ENCODE measurements at places on chromosomes 5 and 9. TPM values are rescaled to one million over a fixed set of nuclear protein-coding genes. Genes with fewer than 3 reads are reported as not detected.

FIBCD1 gene
- total RNA-seq: 0.17 TPM

FBN2 gene
- 0.04 TPM for total RNA-seq

DIPK1B gene
- 11.5 TPM for total RNA-seq

PCDHGA9 gene
- 6.8 TPM for total RNA-seq

LRRTM2 gene
- 0.16 TPM for total RNA-seq

SIL1 gene
- 45.4 TPM for total RNA-seq

CNTNAP3B gene
- total RNA-seq: 6.4 TPM

UBTD2 gene
- 15.1 TPM for total RNA-seq

SLIT3 gene
- 12.4 TPM for total RNA-seq

- DNase-seq: no peak
These were observed 62.6 kb downstream of the ANGPTL2 start for GRCh38 chr9:127059765-127060361.

DNA sequence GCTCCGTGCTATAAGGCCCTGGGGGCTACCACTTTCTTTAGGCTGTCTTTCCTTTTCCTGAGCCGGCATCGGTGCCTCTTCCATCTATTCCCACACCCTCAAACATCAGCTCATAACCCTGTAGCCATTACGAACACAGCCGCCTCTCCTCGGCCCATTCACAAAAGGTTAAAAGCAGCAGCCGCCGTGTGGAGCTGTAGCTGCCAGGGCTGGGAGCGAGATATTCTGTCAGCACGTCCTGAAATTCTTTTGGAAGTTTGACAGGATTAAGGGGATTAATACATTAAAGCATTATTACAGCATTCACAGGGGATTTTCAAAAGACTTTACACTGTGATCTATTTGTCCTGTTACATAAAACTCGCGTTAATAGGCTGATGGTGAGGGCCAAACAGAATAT is 428.2 kb downstream of the CDK5RAP2 start:
- DNase-seq: no peak

GRCh38 chr5:41122459-41122858 is 51.3 kb upstream of the MROH2B start:
- no peak for DNase-seq

- DNase-seq: no peak
These were observed 7.0 kb downstream of the IPO11 start for GRCh38 chr5:62419609-62420008.

DNA sequence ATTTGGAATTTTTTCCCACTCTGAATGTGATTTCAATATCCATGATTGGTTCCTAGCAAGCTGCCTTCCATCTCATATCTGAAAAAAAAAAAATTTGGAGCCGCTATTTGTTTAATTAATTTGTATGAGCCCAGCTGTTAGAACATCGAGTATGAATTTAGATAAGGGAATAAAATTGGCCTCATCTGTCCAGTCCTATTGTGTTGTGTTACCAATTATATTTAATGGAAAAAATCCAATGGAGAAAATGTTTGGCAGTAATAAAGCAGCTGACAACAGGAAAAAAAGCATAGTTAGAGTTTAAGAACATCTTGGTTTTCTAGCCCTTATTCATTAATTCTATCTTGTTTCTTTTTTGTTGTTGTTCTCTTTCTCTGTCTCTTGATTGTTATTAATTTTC is 735.6 kb upstream of the RIOK2 start:
- no peak for DNase-seq

DNA sequence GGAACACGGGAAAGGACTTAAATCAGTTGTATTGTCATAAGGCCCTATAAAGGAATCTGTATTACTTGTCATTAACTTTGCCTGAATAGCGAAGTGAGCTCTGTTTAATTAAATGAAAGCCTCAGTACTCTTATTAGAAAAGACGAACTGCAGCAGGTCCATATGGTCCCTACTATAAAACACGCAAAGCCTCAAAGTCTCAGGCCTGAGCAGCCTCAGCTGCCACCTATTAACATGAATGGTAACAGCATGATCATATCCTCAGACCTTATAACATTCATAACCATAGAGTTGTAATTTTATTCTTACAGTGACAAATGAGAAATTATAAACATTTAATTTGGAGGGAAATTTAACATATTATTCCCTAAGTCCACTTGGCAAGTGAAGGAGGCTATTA is 1113.7 kb upstream of the WWC1 start:
- no peak for DNase-seq

- DNase-seq: no peak
These were observed 39.3 kb upstream of the SHB start for GRCh38 chr9:38108326-38108725.

DNA sequence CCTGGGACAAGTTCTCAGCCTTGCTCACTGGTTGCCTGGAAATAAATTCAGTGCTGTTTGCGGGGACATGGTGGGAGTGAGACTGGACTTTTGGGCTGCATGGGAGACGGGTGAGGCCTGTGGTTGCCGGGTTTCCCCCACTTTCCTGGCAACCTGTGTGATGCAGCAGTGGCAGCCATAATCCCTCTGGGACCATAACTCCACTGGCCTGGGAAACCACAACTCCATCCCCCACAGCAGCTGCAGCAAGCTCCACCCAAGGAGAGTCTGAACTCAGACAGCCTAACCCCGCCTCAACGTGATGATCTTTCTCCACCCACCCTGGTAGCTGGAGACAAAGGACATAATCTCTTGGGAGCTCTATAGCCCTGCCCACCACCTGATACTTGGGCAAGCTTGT is 349.9 kb downstream of the PIK3R1 start:
- DNase-seq: no peak

DNA sequence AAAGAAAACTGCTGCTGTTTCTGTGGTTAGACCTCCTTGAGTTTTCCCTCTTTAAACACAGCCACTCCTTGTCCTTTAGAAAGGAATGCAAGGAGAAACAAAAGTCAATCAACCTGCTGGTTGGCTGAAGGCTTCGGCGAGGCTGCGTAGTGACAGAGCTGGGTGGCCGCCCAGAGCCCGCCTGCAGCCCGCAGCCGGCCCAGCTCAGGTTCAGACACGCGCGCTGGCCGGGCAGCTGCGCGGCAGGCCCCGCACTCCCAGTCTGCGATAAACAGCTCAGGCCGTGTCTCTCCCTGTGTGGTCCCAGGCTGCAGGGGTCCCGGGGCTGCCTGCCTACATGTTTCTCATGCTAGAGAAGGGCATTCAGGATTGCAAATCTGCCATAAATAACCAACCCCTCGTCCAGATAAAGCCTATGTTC is 115.4 kb downstream of the HSD17B3 start:
- DNase-seq: no peak

GRCh38 chr9:13436591-13436990 is 157.1 kb upstream of the MPDZ start:
- DNase-seq: no peak

GRCh38 chr9:113427629-113428028 is 17.1 kb downstream of the C9orf43 start:
- DNase-seq: no peak

- no peak for DNase-seq
These were observed 29.2 kb upstream of the PHF24 start for GRCh38 chr9:34928921-34929320.

GRCh38 chr5:78927657-78928282 is 57.3 kb downstream of the ARSB start:
- no peak for DNase-seq

DNA sequence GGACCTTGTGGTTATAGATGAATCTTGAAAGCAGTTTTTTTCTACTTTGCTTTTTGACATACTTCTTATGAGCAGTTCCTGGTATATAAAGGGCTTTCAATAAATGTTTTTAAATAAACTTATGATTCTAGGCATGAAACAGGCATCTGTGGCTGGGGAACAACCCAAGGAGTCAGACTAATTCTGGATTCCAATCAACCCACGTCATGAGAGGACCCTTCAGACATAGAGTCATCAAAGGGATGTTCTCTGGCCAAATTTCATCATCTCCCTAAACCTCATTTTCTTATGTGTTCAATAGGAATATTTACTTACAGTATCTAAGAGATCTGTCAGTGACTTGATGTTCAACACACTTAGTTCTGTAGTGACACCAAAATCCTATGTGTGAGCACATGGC is 243.8 kb upstream of the ZNF462 start:
- no peak for DNase-seq

GRCh38 chr9:114170771-114171461 is 15.6 kb downstream of the COL27A1 start:
- no peak for DNase-seq

DNA sequence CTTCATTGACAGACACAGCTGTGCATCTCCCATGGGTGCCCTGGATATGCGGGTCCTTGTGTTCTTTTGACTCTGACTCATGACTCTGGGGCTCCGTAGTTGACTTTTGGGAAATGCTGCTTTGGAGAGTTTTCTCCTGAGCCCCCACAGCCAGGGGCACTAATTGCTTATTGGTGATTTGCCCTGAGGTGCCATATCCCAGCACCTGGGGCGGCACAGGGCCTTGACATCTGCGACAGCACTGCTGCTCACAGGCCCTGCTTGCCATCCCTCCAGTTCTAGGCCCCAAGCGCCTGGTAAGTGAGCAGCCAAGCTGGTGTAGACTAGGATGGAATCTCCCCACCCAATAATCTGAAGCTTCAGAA is 75.1 kb downstream of the AMBP start:
- peak; percentile 7 for DNase-seq

GRCh38 chr9:134545543-134546245 is 95.9 kb upstream of the COL5A1 start:
- DNase-seq: no peak

DNA sequence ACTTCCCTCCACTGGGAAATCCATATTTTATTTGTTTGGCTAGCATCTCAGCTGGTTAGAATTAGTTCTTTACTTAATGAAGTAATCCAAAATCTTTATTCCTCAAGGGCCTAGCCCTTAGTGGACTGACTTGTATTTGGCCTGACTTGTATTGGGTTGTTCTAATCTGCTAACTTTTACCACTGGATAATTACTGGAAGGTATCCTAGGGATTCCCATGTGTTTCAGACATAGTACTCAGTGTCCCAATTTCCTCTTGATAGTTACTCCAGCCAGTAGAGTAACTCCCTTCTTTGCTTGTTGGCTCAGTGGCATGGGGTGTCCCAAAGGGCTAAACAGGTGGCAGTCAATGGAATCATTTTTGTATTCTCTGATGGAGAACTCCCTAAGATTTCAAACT is 156.0 kb downstream of the DCP2 start:
- no peak for DNase-seq

DNA sequence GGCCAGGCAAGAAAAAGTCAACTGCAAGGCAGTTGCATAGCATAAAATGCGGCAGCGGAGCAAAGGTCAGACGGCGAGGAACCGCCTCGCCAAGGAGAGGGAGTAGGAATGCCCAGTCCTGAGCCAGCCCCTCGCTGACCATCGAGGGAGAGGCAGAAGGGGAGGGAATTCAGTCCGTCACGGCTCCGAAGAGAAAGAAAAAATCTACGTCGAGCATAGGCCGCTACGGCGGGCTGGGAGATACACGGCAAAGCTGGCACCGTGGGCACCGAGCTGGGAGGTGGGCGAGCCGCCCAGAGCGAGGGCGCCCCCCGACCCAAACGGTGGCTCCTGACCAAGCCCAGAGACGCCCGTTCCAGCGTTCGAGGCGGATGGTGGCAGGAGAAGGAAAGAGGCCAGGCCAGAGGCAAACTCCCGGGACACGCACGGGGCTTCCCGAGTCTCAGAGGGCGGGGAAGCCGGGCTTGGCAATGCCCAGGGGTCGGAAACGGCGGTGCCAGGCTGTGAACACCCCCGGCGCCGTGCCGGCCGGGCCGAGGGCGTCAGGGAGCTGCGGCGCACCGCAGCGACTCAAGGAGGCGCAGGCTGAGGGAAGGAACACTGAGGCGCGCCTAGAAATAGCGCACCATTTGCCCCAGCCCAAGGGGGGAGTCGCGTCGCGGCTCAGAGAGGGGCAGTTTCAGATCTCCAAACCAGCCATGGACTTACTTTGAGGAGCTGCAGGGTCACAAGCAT is 518 bp downstream of the SPRY4 start:
- DNase-seq: peak; percentile 88

GRCh38 chr9:68949271-68950000 is 64.5 kb downstream of the PRKACG start:
- no peak for DNase-seq

DNA sequence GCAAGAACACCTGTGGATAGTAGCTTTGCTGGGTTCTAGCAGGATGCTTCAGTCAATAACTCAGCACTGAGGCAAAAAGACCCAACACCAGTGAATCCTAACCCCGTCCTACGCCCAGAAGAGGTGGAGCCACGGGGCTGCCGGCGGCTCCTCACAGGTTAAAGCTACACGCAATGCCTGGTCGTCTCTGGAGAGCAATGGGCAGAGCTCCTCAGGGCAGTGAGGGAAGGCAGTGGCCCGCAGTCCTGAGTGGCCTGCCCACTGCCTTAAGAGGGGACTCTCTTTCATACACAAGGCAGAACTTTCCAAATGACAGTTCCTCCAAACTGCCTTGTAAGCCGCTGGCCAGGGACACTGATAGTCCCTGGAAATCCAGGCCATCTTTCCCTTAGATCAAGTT is 244.2 kb upstream of the IRX2 start:
- no peak for DNase-seq

- DNase-seq: no peak
These were observed 568.1 kb downstream of the CTNND2 start for GRCh38 chr5:11335881-11336760.

All from lower leg skin (tissue), 4 donors.